ENCODE measurements at places on chromosomes 2 and 18. TPM values are rescaled to one million over a fixed set of nuclear protein-coding genes. Genes with fewer than 3 reads are reported as not detected.

The GRB14 gene
- 12.0 TPM for total RNA-seq

The TFCP2L1 gene
- total RNA-seq = 0.60 TPM

The TNFRSF11A gene
- total RNA-seq = 25.8 TPM

The RNF152 gene
- 13.4 TPM for total RNA-seq

The NDC80 gene
- total RNA-seq = 3.7 TPM

The TEX51 gene
- total RNA-seq = not detected

The CD8B2 gene
- not detected for total RNA-seq

The MOGAT1 gene
- total RNA-seq = not detected

The CTNNA2 gene
- 3.3 TPM for total RNA-seq

The AOX1 gene
- 105 TPM for total RNA-seq

The PHOSPHO2 gene
- total RNA-seq = 17.3 TPM

The OTX1 gene
- not detected for total RNA-seq

The ILKAP gene
- 44.8 TPM for total RNA-seq

The HOXD10 gene
- 0.39 TPM for total RNA-seq

The COL4A4 gene
- total RNA-seq = 5.7 TPM

The IL1R2 gene
- total RNA-seq = 17.7 TPM

The VSNL1 gene
- total RNA-seq = 1.2 TPM

The TMEFF2 gene
- not detected for total RNA-seq

The LINC00305 gene
- total RNA-seq = not detected

The DHRS9 gene
- 0.21 TPM for total RNA-seq

The CAVIN2 gene
- 54.0 TPM for total RNA-seq

The CHRND gene
- not detected for total RNA-seq

The ALPG gene
- not detected for total RNA-seq

The ALLC gene
- total RNA-seq = 5.7 TPM

The STAM2 gene
- total RNA-seq = 39.8 TPM

The WDR75 gene
- 46.0 TPM for total RNA-seq

The TM4SF20 gene
- total RNA-seq = not detected

The HES6 gene
- 15.3 TPM for total RNA-seq

The DRC1 gene
- 5.7 TPM for total RNA-seq

The CHAC2 gene
- 4.8 TPM for total RNA-seq

The CDH2 gene
- 7.5 TPM for total RNA-seq

The ABCG5 gene
- total RNA-seq = not detected

The SLC20A1 gene
- 34.2 TPM for total RNA-seq

The SLC5A7 gene
- total RNA-seq = 0.87 TPM

The ALKAL2 gene
- 21.9 TPM for total RNA-seq

The INPP5D gene
- total RNA-seq = 22.8 TPM

The DIPK1C gene
- total RNA-seq = 0.44 TPM

The KCNG3 gene
- 6.6 TPM for total RNA-seq

The SNTG2 gene
- total RNA-seq = 39.8 TPM

The HRH4 gene
- total RNA-seq = 0.60 TPM

The PEX13 gene
- 22.2 TPM for total RNA-seq

The TUBB8B gene
- total RNA-seq = not detected

The KCNE4 gene
- 9.0 TPM for total RNA-seq

The TLX2 gene
- not detected for total RNA-seq

The GAD1 gene
- total RNA-seq = not detected

The MYOM1 gene
- 4.8 TPM for total RNA-seq

The STEAP3 gene
- 8.2 TPM for total RNA-seq

The MDH1B gene
- total RNA-seq = 2.4 TPM

The PARD3B gene
- 101 TPM for total RNA-seq
